ENCODE measurements at places on chromosomes 6 and 20.

GRCh38 chr6:24780206-24780605, 5.5 kb downstream of the GMNN start:
- no peak for DNase-seq

- DNase-seq: no peak
Measured at GRCh38 chr6:148166339-148166968, 176.2 kb upstream of the SASH1 start.

DNA sequence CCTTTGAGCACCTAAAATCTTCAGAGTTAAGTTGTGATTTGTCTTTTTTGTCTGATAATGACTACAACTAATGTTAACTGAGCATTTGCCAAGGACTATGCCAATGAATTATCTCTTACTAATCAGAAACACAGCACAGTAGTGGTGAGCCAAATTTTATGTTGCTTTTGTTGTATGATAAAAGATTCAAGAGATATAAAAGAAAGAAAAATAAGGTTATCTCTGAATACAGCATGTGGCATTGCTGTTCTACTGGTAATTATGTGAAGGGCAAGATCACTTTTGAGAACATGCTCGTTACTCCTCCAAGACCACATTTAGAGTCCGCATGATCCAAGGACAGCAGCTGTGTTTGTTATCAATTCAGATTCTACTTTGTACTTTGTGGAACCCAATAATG, 133.4 kb upstream of the MYLIP start:
- no peak for DNase-seq

DNA sequence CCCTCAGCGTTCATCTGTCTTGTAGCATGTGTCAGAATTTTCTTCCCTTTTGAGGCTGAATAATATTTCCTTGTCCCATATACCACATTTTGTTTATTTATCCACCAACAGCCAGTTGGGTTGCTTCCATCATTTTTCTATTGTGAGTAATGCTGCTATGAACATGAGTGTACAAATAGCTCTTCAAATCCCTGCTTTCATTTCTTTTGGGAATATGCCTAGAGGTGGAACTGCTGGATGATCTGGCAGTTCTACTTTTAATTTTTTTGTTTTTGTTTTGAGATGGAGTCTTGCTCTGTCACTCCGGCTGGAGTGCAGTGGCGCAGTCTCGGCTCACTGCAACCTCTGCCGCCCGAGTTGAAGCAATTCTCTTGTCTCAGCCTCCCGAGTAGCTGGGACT, 64.7 kb downstream of the SASH1 start:
- no peak for DNase-seq

DNA sequence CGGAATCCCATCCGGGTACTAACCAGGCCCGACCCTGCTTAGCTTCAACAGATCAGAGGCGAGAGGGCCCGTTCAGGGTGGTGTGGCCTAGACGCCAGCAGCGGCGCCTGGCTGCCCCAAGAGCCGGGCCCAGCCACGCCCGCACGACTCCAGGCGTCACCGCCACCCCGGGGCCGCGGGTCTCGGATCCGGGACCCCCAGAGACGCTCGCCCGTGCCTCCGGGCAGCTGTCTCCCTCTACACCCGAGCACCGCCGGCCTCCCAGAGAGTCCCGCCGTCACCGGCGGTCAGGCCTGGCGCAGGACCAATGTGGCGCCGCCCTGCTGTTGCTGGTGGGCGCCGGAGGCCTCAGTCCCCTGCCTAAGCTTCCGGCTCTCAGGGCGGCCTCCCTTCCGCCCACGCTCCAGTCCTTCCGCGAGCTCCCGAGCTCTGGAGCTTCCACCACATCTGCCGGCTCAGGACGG, 441.2 kb upstream of the DEFB115 start:
- DNase-seq: no peak

- no peak for DNase-seq
Measured at GRCh38 chr20:49831770-49832631, 19.4 kb downstream of the SLC9A8 start.

DNA sequence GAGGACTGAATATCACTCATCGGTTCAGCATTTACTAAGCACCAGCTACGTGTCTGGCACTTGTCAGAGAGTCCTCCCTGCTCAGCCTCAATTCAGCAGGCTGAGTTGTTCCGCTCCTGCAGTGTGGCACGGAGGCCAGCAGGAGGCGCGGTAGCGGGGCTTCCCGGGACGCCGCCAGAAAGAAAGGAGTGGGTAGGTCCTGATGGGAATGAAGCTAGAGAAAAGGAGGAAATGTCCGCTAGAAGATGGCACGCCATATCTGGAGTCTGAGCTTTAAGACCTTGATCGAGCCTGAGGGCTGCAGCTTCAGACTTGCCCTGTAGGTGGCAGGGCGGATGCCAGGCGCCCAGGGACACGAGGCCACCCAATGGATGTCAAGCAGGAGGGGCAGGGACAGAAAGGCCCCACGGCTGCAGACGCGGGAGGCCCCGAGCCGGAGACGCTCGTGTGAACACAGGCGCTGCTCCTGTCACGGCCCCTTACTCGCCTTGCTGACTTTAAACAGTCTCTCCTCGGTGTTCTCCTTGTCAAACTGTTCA, 18.7 kb downstream of the SERPINB6 start:
- DNase-seq: peak; percentile 61

GRCh38 chr6:144583614-144583954, 298.4 kb downstream of the UTRN start:
- no peak for DNase-seq

GRCh38 chr6:153013438-153013837, 10.9 kb upstream of the MTRF1L start:
- no peak for DNase-seq

DNA sequence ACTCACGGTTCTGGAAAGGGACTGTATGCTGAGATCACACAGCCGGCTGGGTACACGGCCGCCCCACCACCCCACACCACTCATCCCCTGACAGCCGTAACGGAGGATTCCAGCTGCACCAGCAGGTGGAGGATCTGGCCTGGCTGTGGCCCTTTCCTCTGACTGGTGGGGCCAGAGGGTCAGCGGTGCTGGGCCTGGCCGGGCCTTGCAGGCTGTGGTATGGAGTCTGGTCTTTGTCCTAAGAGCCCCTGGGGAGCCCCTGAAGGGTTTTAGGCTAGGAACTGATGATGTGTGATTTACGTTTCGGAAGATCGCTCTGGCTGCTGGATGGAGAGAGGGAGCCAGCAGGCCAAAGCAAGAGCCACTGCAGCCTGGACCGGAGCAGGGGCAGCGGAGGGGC, 26.6 kb downstream of the NOL4L start:
- DNase-seq: no peak

DNA sequence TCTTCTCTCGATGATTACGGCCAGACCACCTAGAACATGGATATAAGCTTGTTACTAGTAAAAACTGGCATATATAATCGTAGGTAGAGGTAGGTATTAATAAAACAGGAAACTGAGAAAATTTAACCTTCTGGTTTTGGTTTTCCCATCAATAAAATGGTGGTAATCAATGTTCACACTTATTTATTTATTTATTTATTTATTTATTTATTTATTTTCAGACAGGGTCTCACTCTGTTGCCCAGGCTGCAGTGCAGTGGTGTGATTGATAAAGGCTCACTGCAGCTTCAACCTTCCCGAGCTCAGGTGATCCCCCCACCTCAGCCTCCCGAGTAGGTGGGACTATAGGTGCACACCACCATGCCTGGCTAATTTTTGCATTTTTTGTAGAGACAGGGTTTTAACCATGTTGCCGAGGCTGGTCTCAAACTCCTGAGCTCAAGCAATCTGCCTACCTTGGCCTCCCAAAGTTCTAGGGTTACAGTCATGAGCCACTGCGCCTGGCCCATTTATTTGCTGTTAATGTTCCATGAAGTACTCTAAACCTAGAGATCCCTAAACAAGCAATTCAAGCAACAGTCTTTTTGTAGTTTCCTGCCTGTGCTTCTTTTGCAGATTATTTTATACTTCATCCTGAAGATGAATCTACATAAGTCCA, 11.5 kb downstream of the TOMM6 start:
- DNase-seq: no peak
